ENCODE measurements at places on chromosomes 16 and 17.

DNA sequence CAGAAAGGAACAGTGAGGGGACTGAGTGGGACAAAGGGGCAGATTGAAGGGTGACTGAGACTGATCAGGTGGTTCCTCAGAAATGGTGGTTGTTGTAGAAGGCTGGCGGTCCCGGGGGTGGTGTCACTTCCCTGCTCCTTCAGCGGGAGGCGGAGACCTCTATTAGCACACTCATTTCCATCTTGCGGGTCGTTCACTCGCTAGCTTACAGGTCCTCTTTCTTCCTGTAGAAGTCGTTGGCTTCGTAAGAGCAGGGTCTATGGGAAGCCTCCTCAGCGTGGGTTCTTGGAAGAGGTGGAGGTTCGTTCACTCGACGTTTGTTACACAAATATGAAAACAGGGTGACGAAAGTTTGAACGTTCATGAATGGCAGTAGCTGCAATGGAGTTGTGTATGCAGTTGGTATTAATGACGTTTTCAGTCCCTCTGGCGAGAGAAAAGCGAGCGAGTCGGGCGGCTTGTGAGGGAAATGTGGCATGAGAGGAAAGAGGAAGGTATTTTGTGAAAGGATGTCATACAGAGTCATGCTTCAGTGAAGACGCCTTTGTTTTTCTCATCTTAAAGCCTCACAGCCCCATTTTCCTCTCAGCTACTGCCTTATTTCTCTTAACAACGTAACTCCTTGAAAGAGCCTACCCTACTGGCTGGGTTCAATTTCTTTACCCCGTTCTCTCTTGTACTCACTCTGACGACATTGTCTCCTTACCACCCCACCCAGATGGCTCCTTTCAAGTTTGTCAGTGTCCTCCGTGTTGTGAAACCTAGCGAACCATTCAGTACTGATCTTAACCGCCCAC lies 667 bp downstream of the EFCAB13 start:
- DNase-seq: peak; percentile 31

DNA sequence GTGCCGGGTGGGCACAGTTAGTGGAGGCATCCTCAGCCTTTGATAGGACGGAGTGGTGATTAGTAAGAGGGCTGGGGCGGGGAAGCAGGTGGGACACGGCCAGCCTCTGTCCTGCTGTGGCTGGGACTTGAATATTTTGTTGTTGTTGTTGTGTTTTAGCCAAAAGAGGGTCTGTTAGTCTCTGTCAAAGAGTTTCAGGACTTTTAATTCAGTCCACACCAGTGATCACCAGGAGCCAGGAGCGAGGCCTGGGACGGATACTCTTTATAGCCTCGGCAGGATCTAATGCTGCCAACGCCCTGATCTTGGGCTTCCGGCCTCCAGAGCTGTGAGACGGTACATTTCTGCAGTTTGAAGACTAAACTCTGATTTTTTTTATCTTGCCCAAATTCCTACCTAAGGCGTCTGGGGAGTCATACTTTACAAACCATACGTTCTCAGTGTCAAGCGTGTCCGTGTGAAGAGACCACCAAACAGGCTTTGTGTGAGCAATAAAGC lies 2.9 kb upstream of the RNF213 start:
- no peak for DNase-seq

DNA sequence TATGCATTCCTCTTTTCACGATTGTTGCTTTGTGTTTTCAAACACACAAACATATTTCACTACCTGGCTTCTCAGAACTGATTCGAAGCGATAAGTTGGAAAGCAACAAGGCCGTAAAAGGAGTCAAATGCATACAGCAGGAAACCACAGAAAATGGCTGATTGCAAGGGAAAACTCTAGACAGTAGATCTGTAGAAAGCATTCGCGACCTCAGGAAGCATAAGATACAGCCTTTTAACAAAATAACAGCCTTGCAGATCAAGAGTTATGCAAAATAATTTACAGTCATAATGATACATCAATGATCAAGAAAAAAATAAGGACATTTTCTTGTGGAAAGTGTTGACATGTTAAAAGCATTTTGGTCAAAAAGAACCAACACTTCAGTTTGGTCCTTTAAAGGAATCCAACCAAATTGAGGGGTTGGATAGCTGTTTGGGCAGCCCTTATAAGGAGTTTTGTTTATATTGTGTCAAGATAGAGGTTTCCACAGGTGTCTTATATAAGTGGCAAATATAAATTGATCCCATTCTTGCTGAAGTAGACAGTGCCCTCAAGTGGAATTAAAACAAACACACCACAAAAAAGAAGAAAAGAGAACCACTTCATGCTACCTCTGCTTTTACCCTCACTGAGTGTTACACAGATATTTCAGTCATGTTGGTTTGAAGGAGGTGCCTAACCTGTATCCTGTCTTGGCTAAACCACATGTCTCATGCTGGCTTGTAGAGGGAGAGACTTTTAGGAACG lies 5.5 kb downstream of the CYLD start:
- no peak for DNase-seq

DNA sequence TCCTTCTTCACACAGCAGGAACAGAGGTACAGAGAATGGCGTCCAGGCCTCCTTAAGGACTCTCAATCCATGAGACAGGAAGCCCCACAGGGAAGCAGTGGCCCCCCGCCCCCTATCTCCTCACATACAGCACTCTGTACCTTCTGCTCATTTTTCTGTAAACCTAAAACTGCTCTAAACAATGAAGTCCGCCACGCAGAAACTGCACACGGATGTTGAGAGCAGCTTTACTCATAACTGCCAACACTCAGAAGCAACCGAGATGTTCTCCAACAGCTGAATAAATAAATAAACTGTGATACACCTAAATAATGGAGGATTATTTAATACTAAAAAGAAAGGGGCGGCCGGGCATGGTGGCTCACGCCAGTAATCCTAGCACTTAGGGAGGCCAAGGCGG lies 9.9 kb downstream of the TBC1D16 start:
- no peak for DNase-seq

GRCh38 chr17:58367461-58367860 lies 15.5 kb upstream of the SUPT4H1 start:
- DNase-seq: no peak

DNA sequence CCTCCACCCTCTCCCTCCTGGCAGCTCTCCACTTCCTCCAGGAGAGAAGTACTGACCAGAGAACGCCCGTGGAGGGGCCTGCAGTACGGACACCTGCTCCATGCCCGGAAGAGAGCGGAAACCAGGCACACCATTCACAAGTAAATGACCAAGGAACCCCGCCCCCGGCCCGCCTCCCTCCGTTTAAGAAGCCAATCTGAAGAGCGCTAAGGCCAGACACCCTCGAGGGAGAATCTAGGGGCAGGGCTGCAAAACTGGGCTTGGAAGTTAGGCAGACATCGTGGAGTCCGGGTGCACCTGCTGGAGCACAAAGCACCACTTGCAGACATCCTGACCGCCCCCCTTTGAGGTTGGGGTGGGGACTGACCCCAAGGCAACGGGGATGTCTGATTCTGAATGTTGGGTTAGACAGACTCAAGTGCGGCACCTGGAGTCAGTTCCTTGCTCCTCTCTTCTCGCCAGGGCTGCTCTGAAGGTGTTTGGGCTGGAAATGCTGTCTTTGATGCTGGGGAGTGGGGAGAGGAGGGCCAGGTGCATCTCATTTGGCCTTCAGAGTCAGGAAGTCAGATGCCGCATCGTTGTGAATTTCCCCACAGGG lies 964 bp upstream of the FAAP100 start:
- DNase-seq: peak; percentile 69

GRCh38 chr16:83137326-83137781 lies 510.6 kb downstream of the CDH13 start:
- no peak for DNase-seq

DNA sequence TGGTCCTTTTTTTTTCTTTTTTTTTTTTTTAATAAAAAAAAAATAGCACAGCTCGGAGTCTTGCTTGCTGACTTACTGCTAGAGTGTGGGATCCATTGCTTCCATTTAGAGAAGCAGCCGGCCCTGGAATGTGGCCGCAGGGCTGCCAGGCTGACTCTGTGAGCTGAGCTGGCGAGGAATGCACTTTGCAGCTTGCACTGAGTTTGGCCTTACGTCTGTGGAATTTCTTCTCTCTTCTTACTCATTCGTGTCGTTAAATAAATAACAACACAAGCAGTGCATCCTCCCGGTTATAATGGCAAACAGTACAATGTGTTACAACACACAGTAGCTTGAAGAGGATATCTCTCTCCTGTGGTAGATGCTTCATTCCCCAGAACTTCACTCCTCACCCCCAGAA lies 69.2 kb downstream of the PRKCB start:
- no peak for DNase-seq

GRCh38 chr17:10013365-10014112 lies 108.5 kb upstream of the RCVRN start:
- no peak for DNase-seq

- DNase-seq: no peak
Measured at GRCh38 chr16:62549875-62550274, 513.6 kb upstream of the CDH8 start.

DNA sequence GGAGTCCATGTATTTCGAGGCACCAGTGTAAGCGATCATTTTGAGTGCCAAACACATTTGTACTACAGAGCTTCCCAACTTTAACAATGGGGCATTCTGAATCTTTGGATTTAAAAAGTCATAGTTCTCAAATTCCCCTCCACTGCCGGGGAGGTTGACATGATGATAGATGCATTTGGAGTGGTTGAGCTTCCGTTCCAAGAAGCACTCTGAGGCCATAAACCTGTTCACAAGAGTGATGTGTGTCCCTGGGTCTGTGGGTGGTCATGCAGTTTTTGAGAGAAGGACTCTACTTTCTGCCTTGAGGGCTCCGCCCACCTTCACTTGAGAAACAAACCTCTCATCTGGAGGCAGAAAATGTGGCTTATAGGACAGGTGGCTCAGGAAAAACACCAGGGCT lies 43.7 kb downstream of the IRX5 start:
- DNase-seq: no peak

- DNase-seq: peak; percentile 15
Measured at GRCh38 chr16:12087901-12088421, 111.4 kb downstream of the SNX29 start.

DNA sequence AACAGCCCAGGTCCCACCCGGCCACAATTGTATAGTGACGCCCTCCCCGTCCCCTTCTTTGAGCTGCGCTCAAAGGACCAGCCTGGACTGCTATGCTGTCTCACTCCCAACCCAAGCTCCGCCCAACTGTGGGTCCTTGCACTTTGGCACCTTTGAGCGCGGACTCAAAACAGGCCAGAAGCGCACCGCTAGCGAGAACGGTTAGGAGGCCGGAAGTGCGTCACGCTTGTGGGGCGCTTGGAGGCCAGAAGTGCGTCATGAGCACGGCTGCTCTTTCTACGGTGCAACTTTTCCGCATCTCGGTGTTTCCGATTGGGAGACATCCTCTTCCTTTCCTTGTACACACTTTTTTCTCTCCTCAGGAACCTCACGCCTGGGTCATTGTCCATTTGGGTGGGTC lies at the start of gene ZNF19:
Gene ZNF19 (minus strand): TSS at position 203 of the 400 bp plus-strand sequence. CDS start 7,210 bp downstream, outside the sequence.
- DNase-seq: no peak

DNA sequence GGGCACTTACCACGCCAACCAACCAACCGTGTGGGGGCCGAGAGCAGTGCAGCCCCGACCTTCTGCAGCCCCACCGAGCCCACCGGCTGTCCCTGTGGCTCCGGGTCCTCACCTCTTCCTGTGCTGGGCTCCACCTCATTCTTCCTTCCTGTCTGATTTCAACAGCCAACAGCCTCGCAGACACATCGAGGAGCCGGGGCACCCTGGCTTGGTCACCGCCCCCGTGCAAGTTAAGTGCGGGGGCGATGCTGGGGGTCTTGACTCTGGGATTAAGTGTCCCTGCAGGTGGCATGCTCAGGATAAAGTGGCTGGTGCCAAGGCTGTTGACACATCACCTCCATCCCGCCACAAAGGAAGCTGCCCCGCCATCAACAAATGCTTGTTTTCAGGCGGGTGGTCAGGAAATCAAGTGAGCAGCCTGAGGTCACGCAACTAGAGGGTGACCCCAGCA lies at the start of gene NLRC3:
Gene NLRC3 (minus strand): TSS at position 102 of the 451 bp plus-strand sequence. CDS start 12,367 bp downstream, outside the sequence.
- DNase-seq: peak; percentile 72

GRCh38 chr16:57299009-57299718 lies 14.7 kb upstream of the PLLP start:
- peak; percentile 69 for DNase-seq

GRCh38 chr16:57071831-57072582 lies 20.4 kb upstream of the CPNE2 start:
- DNase-seq: no peak

GRCh38 chr17:61459939-61460718 lies 7.9 kb downstream of the TBX4 start:
- no peak for DNase-seq

DNA sequence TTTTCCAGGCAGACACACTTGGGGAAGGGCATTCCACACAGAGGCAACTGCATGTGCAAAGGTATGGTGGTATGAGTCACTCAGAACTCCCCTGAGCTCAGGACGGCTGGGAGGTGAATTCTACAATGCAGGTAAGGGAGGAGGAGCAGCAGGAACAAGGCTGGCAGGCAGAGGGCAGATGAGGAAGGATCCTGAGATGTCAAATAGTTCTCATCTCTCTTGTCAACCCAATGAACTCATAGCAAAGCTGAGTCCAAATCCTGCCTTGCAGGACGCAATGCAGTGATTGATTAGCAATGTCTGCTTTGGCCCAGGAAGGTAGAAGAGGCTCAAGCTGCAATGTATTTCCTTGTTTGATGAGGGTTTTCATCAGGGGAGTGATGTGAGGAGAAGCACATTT lies 243.5 kb downstream of the XYLT1 start:
- no peak for DNase-seq

- no peak for DNase-seq
Measured at GRCh38 chr17:39928858-39929645, 1.5 kb downstream of the LRRC3C start.

DNA sequence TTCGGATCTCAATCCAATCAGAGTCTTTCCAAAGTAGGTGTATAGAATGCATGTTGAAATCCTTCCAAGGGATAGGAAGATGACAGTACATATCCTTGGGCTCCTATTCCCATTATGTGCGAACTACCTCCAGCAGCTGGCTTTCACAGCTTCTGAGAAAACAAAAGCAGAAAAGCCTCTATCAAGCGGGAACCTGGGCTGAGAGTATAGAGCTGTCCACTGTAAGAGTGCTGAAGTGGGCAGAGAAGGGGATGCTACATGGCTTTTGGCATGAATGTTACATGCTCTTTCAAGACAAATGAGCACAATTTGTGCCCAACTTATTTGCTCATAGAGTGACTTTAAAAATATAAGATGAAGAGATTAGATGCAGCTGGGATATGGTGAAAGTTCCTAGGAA lies 993.5 kb downstream of the CDH8 start:
- DNase-seq: no peak

DNA sequence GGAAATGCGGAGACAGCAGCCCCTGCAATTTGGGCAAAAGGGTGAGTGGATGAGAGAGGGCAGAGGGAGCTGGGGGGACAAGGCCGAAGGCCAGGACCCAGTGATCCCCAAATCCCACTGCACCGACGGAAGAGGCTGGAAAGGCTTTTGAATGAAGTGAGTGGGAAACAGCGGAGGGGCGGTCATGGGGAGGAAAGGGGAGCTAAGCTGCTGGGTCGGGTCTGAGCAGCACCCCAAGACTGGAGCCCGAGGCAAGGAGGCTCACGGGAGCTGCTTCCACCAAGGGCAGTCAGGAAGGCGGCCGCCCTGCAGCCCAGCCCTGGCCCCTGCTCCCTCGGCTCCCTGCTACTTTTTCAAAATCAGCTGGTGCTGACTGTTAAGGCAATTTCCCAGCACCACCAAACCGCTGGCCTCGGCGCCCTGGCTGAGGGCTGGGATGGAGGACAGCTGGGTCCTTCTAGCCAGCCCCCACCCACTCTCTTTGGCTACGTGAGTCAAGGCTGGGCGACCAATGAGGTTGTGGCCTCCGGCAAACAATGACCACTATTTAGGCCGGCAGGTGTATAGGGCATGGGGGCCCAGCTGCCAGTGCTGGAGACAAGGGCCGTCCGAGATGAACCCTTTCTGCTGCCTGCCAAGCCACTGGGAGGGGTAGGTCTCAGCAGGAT lies 507 bp downstream of the SERPINF1 start:
- no peak for DNase-seq

Data from CD8-positive, alpha-beta memory T cell (primary cell).